ENCODE measurements at places on chromosomes 13 and 19.

DNA sequence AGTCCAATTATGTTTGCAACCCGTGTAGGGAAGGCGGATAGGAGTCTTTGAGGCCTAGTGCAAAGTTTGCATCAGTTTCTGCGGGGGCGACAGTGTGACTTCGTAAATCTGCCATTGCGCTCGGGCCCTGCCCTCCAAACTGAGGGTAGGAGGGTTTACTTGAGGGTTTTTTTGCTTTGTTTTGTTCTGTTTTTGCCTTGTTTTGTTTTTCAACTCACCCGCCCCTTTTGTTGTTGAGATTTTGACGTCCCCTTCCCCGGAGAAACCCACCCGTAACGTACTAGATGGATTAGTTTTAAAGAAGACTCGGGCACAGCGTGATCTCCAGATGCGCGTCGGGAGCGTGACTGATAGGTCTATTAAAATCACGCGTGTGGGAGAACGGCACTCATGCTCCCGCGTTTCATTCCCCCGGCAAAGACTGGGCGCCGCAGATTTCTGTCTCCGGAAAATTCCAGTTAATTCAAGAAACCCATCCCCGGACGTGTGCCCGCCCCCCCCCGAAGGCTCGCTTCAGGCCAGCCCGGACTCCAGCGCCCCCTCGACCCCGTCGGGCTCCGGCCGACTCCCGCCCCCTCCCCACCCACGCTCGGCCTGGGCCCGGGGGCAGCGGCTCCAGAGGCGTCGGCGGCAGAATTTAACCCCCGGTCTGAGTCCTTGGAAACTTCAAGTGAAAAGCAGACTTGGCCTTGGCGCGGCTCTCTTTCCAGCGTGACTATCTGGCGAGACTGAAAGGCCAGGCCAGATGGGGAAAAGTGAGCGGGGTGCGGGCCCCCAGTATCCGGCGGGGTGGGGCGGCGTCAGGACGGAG lies 5.0 kb downstream of the SOX1 start:
- no peak overlapping the region for H3K4me3 ChIP-seq
- DNase-seq: no peak
- no peaks in the 10 kb centered on the region for H3K36me3 ChIP-seq
- H3K27me3 ChIP-seq: peaks cover 86% of the 10 kb centered on the region
- H3K4me1 ChIP-seq: peaks cover 16% of the 10 kb centered on the region

DNA sequence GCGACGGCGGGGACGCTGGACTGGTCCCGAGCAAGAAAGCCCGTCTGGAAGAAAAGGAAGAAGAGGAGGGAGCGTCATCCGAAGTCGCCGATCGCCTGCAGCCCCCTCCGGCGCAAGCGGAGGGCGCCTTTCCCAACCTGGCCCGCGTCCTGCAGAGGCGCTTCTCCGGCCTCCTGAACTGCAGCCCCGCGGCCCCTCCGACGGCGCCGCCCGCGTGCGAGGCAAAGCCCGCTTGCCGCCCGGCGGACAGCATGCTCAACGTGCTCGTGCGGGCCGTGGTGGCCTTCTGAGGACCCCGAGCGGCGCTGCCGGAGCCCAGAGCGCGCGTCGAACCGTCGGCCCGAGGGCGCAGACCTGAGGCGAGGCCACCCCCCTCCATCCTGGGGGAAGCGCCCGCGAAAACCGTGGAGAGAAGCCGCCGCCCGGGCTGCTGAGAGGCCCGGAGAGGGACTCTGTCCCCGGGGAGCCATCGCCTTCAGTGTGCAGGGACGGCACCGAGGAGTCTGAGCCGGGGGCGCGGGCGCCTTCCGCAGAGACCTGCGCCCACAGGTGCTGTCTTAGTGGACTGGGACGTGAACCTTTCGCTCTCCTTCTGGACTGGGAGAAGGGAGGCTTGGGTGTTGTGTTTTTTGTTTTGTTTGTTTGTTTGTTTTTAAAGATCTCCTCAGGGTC lies 3.5 kb downstream of the IER2 start:
- peak overlapping the region; percentile 92 for H3K27ac ChIP-seq
- DNase-seq: peak; percentile 78
- no peaks in the 10 kb centered on the region for H3K27me3 ChIP-seq
- peak overlapping the region; percentile 79 for H3K4me3 ChIP-seq

GRCh38 chr13:49810567-49811526 lies 18.4 kb upstream of the KPNA3 start:
- H3K4me3 ChIP-seq: no peak overlapping the region
- no peaks in the 10 kb centered on the region for H3K36me3 ChIP-seq
- H3K27me3 ChIP-seq: no peaks in the 10 kb centered on the region
- H3K27ac ChIP-seq: no peak overlapping the region
- H3K4me1 ChIP-seq: no peaks in the 10 kb centered on the region

GRCh38 chr13:97274829-97275649 lies 52.9 kb downstream of the MBNL2 start:
- H3K4me1 ChIP-seq: peaks cover 6% of the 10 kb centered on the region
- peaks cover 4% of the 10 kb centered on the region for H3K36me3 ChIP-seq
- H3K27ac ChIP-seq: peak overlapping the region; percentile 48
- no peaks in the 10 kb centered on the region for H3K27me3 ChIP-seq

GRCh38 chr13:94333131-94333820 lies 146.2 kb downstream of the DCT start:
- H3K27ac ChIP-seq: no peak overlapping the region
- no peak for DNase-seq
- no peaks in the 10 kb centered on the region for H3K4me1 ChIP-seq
- H3K36me3 ChIP-seq: no peaks in the 10 kb centered on the region
- no peaks in the 10 kb centered on the region for H3K27me3 ChIP-seq
